ENCODE measurements at places on chromosomes 4 and X.
A peak's percentile ranks its signal among the peaks of the same experiment; 100 is the strongest.

DNA sequence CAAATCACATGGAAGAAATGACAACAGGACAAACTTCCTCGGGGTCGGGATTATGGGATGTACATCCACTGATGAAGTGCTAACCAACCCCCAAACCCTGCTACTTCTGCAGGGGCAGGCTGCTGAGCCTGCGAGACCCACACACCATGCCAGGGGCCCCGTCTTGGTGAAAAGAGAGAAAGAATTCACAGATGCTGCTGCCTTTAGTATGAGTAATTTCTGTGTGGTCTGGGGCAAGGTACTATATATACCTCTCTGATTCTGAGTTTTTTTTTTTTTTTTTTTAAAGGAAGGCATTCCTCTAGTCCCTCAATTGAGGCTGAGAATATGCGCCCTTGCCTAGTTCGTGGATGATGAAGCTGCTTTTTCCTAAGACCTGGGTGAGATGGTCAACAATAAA lies 24.8 kb downstream of the PDHA1 start:
- no peak for DNase-seq

GRCh38 chr4:99630857-99631360 lies 26.7 kb downstream of the C4orf54 start:
- no peak for DNase-seq

- DNase-seq: no peak
Measured at GRCh38 chr4:17356926-17357325, 155.0 kb downstream of the QDPR start.

DNA sequence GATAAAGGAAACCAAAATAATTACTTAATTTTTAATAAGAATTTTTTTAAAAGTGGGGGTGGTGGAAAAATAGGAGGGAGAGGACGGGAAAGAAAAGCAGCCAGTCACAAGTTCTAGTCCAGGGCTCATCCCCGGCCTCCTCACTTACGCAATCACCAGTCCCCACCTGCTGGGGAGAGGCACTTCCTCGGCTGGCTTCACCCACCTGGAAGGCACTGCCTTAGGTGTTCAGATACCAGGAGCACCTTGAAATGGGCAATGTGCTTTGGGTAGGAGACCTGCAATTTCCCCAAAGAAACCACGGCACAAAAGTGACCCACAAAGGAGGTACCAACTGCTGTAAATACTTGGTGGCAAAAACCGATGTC lies 23.8 kb downstream of the AFAP1 start:
- DNase-seq: no peak

DNA sequence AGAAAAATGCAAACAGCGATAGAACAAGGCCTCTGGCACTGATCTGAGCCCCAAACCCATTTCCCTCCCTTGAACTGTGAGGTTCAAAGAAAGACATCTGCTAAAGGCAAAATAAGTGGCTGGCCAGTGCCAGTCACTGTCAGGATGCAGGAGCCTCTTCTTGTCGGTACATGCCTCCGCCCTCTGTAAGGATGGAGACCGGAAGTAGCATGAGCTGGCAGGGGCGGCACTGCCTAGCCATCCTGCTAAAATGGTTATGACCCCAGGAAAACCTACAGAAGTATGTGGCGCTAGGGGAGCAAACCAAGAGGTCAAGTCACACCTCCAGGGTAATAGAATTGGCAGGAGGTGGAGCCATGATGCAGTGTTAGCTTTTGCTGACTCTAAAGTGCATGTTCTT lies 180.3 kb downstream of the DCLK2 start:
- DNase-seq: peak; percentile 18

GRCh38 chrX:39439906-39440798 lies 638.9 kb downstream of the MID1IP1 start:
- no peak for DNase-seq

- no peak for DNase-seq
Measured at GRCh38 chr4:4302416-4302815, 12.4 kb downstream of the ZBTB49 start.

DNA sequence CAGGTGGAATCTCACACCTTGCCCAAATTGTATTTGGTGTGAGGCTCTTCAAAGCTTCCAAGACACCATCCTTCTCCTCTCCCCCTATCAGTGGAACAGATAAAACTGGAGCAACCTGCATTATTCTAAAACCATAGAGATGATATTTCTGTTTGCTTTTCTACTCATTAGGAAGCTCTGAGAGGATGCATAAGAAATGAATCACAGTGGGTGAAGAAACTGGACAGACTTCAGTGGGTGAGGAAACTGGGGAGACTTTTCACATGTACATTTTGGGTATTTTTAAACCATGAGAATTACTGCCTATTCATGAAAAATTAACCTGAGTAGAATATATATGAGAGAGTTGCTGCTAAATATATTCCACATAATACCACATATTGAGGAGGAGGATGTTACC lies 16.4 kb downstream of the HAND2 start:
- DNase-seq: no peak

DNA sequence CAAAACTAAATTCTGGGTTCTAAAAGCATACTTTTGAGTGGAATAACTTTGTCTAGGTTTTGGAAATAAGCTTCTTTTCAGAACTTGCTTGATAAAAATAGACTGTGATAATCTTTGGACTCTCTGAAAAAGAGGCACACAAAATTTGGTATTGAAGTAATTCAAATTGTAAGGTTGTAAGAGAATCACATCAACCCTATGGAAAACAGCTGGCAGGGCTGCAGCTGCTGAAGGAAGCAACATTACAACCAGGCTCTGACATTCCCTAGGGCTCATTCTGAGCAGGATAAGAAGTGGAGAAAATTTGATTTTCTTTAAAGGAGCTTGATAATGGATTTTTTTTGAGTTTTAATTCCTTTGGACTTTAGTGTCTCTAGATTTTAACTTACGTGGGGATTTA lies 147.6 kb downstream of the FSTL5 start:
- no peak for DNase-seq

DNA sequence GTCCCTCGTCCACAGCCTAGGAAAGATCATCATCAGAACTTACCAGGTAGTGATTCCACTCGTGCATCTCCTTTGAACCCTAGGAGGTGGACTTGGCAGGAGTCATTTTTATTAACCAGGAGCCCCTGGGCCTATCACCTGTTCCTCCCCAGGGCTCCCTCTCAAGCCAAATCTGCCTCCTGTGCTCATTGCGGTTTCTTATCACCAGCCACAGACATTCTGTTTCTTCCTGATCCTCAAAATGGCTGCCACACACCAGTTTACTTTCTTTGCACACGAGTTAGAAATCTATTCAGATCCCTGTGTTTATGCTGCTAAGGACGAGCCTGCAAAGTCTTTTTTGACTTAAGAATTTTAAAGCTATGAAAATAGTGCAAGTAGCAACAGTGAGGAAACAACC lies 354.5 kb upstream of the BOD1L1 start:
- DNase-seq: no peak

DNA sequence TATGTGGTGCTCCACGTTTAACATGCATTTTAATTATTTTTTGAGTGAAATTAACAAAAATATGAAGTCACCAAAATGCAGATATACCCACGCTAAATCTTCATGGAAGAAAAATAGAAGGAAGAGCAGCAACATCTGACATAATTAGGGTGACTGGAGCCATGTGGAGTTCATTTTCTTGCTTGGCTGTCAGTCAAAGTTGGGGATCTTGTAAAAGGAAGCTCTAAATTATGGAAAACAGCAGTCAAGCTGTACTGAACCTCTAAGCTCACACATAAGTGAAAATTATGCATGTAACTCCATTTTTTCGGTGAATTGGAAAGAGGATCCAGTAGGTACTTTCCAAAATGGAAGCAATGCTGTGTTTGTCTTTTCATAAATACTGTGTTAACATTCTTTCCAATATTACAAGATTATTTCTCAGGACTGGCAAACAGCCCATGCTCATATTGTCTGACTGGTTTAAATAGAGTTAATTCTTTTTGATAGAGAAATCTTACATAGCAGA lies 9.7 kb upstream of the PDGFC start:
- no peak for DNase-seq

DNA sequence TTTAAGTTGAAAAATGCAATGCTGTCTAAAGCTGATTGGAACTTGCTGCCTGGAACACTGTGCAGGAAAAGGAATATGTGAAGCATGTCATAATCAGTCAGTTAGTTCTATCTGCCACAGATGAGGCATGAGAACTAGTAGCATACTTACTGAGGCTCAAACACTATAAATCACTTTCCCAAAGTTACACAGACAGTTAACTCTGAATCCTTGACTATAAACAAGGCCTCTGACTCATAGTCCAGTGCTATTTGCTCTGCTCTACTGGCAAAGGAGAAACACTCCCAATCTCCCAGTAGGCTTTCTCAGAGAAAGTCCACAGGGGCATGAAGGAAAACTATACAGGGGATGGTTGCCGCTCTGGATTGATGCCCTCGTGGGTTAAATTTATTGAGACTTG lies 2078.4 kb upstream of the TENM3 start:
- peak; percentile 27 for DNase-seq

DNA sequence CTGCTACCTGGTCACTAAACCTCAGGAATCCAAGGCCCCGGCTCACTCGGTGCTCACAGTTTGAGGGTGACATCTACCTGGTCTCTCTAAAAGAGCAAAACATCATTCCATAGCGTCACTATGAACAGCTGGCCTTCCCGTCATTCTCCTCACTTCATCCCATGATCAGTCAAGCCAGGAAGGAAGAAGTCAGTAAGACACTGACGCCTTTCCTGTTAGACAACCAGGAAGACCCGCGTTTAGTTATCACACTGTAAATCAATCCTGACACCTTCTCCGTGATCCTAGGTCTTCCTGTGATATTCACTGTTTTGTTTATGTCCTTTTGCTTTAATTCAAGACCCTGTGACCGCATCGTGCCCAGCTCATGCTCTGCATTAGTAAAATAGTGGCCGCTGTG lies 31.6 kb upstream of the CDKN2AIP start:
- no peak for DNase-seq

GRCh38 chr4:178316211-178316610 lies 874.0 kb upstream of the AGA start:
- no peak for DNase-seq

DNA sequence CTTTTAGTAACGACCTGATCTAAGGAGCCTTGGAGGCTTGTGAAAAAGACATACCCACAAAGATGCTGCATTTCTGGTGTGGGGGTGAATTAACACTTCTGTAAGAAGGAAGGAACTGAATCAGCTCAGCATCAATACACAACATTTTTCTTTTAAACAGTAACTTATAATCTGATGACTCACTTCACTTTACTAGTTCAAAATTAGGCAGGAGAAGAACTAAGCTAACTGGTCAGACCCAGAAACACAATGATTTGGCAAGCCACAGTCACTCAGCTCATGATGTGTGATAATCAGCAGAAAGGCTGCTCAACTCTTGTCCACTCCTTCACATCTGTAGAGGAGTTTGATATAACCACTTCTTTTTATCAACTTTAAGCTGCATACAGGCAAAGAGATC lies 4.6 kb downstream of the MMAA start:
- no peak for DNase-seq

DNA sequence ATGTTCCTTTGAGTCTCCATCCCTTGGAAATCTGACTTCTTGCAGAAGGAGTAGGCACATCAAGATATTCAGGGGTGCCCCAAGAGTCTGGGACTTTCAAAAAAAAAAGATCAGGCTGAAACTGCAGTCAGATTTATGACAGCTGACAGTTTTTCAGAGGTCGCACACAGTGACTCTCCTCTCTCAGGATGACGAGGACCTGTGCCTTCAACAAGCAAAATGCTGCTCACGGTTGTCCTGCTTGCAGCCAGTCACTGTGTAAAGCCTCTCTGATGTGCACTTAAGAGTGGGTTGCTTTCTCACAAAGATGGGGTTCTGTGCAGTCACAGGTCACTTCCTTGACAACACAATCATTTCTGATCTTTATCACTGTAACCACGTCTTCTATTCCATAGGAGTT lies 178.2 kb downstream of the PTTG2 start:
- DNase-seq: no peak

- no peak for DNase-seq
Measured at GRCh38 chr4:151013944-151014343, 1.1 kb downstream of the LRBA start.

DNA sequence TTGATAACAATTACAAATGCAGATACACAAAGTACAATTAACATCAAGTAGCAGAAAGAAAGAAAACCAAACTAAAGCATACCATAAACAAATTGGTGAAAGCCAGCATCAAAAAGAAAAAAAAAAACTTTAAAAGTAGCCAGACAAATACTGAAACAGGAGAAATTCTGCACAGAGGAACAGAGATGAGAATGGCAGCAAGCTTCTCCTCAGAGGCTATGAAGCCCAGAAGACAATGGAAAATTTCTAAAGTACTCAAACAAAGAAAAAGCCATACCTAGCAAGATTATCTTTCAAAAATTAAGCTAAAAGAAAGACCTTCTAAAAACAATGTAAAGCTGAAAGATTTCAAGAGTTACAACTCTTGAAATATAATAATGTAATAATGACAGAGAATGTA lies 471.3 kb downstream of the SPOCK3 start:
- DNase-seq: no peak

GRCh38 chr4:46975812-46976553 lies 17.4 kb downstream of the GABRA4 start:
- DNase-seq: no peak

GRCh38 chr4:185838514-185839193 lies 26.7 kb upstream of the SORBS2 start:
- no peak for DNase-seq

DNA sequence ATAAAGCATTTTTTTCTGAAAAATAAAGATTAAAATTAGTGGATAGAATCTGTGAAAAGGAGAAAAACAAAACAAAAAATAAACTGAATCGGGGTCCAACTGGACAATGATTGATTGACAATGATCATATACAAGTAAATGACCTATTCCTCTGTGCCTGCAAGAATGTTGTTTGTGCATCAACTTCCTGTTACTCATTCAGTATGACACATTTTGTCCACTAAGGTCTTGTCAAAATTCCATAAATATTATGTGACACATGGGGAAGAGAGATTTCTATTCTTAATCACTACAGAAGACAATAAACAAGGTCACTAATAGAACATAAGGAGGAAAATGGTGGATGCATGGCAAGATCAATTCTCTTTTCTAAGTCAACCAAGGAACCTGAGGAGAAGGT lies 54.9 kb downstream of the F8 start:
- no peak for DNase-seq

DNA sequence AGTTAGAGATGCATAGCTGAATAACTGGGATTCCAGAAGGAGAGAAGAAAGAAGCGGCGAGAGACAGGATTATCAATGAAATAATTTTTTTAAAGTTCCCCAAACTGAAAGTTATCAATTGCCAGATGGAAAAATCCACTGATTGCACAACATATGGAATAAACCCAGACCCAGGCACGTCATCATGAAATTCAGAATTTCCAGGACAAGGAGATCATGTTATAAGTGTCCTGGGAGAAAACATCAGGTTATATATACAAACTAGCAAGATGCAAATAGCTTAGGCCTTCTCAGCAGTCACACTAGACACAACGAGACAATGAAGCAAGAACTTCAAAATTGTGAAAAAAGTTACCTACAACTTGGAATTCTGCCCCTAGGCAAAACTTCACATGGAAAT lies 200.0 kb downstream of the PALLD start:
- DNase-seq: no peak
